Eye (tissue), 1 donor: ENCODE measurements at places on chromosomes 2 and 18.

DNA sequence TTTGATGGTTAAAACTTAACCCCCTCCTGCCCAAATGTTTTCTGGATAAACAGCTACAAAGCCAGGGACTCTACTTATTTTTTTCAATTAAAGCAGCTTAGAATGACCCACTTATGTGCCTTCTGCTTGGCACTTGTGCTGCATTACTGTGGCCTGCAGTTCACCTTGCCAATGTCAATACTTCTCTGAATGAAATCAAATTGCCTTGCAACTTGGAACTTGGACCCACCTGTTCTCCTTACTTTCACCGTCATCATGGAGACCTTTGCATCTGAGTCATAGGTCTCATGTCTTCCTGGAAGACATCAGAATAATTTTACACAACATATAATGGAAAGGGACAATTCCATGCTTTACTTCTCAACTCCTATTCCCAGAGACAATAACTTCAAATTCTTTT, 92.1 kb upstream of the FHL2 start:
- no peak for DNase-seq

DNA sequence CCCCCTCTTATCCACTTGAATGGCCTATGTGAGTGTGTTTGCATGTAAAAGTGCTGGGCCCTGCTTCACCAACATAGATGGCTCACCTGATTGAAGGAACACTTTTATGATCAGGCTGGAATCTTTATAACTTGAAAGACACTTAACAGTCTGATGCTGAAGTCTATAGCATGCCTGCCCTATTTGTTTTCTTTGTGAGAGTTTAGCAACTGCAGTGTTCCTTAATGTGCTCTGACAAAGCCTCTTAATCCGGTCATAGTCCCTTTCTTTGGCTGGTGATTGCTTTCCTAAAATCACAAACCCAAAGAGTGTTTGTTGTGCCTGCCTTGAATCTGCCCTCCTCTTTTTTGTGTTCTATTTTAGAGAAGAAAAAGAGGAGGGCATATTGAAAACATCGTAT, 1382.8 kb upstream of the CELF4 start:
- DNase-seq, result peak; percentile 7

DNA sequence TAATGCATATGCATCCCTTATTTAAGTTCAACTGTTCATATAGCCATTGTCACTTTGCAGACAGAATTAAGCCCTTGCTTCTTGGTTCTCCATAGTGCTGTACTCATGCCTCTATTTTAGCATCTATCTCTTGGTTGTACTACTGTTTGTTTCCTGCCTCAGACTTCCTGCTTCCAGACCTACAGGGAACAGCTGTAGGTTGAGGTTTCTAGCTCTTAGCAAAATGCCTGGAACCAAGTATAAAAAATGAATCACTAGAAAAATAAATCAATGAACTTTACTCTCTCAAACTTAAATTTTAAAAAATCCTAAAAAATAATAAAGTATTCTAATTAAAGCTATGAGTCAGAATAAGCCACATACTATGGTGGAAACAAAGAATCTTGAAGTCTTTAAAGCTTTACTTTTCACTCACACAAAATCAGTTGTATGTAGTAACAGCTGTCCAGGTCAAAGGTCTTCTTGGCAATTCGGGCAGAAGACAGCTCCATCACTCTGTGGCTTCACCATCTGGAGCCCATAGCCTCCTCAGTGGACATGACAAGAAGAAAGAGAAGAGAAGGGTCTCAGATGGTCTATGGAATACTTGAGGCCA, 1228.1 kb upstream of the GYPC start:
- no peak for DNase-seq

DNA sequence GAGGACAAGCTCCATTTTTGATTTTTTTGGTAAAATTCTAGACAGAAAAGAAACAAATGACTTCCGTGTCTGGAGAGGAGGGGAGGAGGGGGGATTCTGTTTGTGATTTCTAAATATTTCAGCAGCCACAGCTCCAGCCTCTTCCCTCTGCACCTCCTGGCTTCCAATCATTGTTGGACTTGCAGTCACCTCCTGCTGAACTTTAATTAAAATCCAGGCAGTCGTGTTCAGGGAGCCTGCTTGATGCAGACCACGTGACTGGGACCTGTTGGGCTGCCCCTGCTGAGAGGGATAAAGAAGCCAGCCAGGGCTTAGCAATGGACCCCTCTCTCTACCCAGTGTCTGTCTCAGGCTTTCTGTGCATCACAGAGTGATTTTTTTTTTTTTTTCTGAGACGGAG, 115.1 kb downstream of the SH3BP4 start:
- DNase-seq, result peak; percentile 90

- no peak for DNase-seq
These were observed 807.5 kb downstream of the MBD2 start for GRCh38 chr18:53417003-53417402.

DNA sequence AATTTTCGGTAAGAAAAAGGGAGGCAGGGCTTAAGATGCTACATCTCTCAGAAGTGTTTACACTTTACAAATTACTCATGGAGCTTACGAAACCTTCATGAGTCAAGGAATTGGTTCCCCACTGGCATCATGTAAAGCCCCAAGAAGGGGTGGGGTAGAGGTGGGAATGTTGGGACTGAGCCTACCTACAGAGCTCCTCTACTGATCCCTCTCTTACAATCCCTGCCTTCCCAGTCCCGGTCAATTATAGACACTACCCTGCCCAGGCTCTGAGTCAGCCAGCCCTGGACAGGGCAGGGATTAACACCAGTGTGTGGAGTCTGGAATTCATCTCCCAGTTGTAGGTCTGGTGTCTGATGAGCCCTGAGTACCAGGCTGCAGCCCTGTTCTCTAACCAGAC, 248.9 kb downstream of the PAX3 start:
- DNase-seq, result no peak

GRCh38 chr2:158493458-158493857, 36.7 kb downstream of the PKP4 start:
- DNase-seq, result no peak

GRCh38 chr18:49967636-49968313, 154.4 kb upstream of the ACAA2 start:
- no peak for DNase-seq

DNA sequence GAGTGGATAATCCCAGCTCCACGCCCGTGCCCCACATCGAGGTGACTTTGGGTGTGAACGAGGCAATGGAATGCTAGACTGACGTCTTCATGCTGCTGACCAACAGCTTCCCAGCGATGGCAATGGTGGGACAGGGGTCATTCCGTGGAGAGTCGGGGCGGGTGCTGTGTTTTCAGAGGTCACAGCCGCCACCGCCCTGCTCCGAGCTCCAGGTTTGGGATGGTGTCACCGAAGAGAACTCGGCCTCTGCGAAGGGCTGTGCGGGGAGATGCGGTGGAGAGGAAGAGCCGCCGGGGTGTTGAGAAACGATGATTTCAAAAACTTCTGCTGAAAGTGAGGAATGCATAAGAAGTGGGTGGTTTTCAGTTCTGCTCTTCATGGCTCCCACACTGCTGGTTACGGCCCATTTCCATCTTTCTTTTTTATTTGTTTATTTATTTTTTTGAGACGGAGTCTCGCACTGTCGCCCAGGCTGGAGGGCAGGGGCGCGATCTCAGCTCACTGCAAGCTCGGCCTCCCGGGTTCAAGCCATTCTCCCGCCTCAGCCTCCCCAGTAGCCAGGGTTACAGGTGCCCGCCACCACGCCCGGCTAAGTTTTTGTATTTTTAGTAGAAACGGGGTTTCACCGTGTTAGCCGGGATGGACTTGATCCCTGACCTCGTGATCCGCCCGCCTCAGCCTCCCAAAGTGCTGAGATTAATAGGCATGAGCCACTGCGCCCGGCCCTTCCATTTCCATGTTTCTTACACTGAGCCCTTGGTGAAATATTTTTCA, 142.6 kb downstream of the RTP5 start:
- no peak for DNase-seq

- DNase-seq, result no peak
These were observed 91.8 kb upstream of the SKOR2 start for GRCh38 chr18:47343291-47343690.

GRCh38 chr2:143452817-143453451, 323.7 kb downstream of the ARHGAP15 start:
- no peak for DNase-seq

- DNase-seq, result no peak
These were observed 68.5 kb downstream of the TMEM18 start for GRCh38 chr2:608711-609110.

GRCh38 chr2:128568106-128568505, 249.4 kb upstream of the HS6ST1 start:
- no peak for DNase-seq

GRCh38 chr2:2226326-2226725, 104.7 kb downstream of the MYT1L start:
- no peak for DNase-seq

DNA sequence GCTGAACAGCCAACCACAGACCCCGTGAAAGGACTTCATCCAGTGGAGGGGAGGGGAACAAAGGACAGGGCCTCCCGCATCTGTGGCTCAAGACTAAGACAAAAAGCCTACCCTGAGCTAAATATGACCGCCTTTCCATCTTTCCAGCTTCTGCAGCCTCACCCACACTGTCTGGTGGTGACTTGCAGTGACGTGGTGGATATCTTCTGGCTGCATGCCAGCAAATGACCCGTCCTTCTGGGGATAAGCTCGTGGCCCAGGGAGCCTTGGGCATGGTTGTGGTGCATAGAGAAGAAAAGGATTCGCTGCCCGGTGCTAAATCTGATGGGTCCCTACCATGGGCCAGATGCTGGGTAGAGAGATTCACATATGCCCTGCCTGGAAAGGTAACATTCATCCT, 8.7 kb upstream of the NGEF start:
- no peak for DNase-seq

- DNase-seq, result no peak
These were observed 13.4 kb downstream of the CNOT9 start for GRCh38 chr2:218582076-218582475.

DNA sequence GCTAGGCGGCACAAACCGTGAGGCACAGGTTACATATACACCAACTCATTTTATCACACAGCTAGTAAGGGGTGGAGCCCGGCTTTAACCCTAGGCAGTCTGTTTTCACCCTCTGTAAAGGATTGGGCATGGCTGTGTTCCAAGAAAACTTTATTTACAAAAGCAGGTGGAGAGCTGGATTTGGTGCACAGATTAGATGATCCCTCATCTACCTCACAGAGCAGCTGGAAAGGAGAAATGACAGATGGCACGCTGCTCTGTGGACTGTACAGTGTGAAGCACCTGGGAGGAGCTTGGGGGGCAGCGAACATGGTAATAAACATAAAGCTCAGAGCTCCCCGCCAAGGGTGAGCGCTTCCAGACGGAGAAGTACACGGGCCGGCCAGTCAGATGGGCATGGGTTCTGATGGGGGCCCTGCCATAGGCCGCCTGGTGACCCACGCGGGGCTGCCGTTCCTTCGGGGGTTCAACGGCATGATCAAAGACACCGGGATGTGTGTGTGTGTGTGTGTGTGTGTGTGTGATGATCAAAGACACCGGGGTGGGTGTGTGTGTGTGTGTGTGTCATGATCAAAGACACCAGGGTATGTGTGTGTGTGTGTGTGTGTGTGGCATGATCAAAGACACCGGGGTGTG, 862 bp upstream of the TMEM177 start:
- DNase-seq, result no peak

GRCh38 chr18:40259115-40259835, 1695.8 kb upstream of the PIK3C3 start:
- no peak for DNase-seq

DNA sequence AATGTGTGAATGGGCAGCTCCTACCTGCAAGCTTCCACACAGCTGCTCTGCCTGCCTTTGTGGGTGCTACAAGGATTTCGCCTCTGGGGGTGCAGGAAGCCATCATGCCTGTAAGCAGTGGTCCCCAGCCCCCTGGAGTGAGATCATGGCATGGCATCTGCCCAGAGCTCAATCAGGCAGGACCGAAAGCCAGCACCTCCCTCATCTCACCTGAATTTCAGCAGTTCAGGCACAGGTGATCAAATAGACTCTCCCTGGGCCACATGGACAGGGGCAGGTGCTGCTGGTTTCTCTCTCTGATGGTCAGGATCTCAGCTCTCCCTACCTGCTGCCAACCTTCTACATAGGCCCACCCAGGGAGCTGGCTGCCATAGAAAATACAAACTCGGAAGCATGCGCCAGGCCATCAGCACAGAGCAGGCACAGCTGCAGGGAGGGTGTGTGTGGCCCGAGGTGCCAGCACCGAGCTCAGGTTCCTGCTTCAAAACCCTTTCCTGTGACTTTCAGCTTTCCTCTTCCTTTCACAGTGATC, 133.2 kb upstream of the ID2 start:
- DNase-seq, result no peak

GRCh38 chr2:99597616-99598015, 107.8 kb upstream of the REV1 start:
- no peak for DNase-seq

DNA sequence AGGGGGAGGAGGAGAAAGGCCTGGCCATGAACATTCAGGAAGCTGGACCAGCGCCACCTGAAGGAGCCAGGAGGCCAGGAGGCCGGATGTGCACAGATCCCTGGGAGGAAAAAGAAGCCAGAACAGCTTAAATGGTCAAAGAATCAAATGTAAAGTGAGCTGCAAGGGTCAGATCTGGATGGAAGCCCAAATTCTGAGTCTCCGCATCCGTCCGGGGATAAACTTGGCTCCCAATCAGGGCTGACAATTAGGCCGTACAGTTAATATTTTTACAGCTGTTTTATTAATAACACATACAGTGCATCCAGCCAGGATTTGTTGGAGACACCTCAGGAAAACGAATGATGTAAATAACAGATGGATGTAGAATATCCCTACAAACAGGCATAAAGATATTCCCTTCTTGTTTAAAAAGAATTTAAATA, 495.1 kb upstream of the TCF4 start:
- peak; percentile 74 for DNase-seq

DNA sequence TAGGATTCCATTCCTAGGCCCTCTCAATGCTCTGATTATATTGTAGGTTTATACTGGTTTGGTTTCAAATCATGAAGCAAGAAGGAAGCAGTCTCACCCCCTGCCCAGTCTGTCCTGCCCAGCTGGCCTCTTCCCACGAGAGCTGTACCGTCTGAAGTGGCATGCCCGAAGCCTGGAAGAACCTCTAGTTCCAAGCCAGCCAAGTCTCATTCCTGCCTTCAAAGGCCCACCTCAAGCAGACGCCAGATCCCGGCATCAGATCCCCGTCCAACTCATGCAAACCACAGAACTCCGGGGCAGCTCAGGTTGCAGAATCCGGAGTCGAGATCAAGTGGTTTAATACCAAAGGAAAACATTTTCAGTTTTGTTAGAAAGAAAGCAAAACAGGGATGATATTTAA, 234.4 kb downstream of the LPIN1 start:
- peak; percentile 35 for DNase-seq

DNA sequence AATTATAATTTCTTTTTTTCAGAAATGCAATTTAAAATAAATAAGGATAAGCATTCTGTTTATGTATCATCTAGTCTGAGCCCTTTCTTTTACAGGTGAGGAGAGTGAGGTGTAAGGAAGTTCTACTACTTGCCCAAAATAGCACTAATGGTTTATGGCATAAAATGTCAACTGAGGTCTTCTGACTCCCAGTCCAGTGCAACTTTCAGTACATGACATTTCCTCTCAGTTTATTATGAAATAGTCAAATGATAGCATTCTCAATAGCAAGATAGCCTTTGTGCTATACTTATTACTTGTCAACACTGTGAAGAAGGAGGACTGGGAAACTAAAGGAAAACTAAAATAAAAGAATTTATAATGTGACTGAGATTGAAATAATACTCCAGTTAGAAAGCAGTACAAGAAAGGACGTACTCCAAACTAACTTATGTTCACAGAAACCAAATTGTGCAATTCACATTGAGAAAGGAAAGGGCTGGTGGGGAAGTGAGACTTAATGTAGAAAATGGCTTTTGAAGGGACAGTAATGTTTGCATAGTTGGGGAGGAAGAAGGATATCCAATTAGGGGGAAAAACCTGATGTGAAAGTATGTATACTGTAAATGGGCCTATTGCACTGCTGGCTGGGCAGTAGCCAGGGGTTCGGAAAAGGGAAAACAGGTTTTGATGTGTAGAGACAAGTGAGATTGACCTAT, 166.7 kb upstream of the ZEB2 start:
- DNase-seq, result no peak
